ENCODE measurements at places on chromosomes 1 and 21.

GRCh38 chr1:38578271-38578951 lies 281.2 kb downstream of the RRAGC start:
- no peak for DNase-seq

GRCh38 chr1:113804421-113805255 lies 7.6 kb downstream of the RSBN1 start:
- no peak for DNase-seq

- peak; percentile 64 for DNase-seq
Observed at GRCh38 chr1:200979574-200980451, 43.7 kb downstream of the KIF21B start.

DNA sequence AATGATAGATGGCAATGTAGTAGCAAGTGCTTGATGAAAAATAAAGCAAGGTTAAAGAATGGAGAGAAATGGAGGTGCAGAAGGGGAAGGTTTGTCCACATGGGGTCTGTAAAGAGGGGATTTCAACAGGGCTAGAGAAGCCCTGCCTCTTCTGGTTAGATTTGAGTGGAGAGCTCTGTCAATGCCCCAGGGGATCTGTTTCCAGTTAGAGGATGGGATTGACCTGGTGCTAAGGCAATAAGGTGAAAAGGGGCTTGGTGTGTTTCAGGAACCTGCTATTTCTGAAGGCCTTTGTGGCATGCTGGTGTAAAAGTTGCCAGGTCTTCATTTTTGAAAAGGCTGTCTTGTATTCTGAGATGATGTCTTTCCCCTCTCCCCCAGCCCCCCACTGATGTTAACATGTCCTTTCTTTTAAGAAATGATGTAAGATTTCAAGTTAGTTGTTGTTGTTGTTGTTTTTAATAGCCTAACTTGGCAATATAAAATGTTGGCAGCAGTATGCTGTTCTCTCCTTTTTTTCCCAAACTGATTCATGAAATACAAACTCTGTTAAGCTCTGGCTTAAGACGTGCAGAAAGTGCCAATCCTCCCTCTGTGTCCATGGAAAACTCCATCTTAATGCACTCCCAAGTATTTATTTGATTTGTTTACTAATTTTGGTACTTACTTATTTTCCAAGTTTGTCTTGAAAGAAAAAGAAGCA lies 370.3 kb upstream of the ADGRL2 start:
- DNase-seq = no peak

DNA sequence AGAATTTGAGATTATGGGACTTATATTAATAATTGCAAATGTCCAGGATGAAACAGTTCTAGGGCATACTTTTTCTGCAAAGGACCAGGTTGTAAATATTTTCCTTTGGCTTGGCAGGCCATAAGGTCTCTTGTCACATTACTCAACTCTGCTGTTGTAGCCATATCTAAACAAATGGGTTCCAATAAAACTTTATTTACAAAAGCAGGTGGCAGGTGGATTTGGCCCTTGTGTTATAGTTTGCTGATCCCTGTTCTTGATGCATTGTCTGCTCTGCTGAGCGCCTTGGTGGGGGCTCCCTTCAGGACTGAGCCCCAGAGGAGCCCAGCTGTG lies 258.5 kb downstream of the FOXD2 start:
- DNase-seq = no peak
